ENCODE measurements at places on chromosomes 3 and 15. TPM values are rescaled to one million over a fixed set of nuclear protein-coding genes. Genes with fewer than 3 reads are reported as not detected.

The REC114 gene
- total RNA-seq: not detected

The ACP3 gene
- 0.39 TPM for total RNA-seq

The MUSTN1 gene
- 5.1 TPM for total RNA-seq

The CPLX3 gene
- not detected for total RNA-seq

The MNS1 gene
- total RNA-seq: not detected

DNA sequence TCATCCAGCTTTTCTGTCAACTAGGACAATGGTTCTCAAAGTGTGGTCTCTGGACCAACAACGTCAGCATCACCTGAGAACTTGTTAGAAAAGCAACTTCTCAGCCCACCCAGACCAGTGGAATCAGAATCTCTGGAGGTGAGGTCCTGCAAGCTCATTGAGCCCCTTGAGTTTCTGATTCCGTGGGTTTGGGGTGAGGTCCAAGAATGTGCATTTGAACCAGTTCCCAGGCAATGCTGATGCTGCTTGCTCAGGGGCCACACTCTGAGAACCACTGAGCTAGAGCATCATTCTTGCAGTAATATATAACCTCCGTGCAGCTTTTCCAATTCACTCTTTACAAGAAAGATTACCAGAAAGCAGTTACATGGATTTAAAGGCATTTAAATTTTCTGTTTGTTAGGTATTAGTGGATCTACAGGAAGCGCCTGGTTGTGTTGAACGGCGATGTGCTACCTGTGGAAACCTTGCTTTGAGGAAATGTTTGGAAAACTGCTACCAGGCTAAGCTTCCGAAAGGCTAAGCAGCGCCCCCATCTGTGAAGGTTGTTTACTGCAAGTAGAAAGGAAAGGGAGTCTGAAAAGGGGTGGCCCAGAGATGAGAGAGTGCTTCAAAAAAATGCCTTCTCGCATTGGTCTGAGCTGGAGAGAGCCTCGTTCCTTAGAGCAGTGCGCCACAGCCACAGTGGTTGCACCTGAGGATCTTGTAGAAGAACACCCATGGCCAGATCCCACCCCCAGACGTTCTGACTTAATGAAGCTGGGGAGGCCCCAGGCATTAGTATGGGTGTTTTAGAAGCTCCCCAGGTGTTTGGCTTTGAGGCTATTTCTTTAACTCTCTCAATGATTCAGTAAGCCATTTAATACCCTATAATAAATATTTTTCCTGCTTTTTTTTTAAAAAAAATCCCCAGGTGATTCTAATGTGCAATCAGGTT lies 50.0 kb downstream of the RLBP1 start:
- H3K4me1 ChIP-seq: no peaks in the 10 kb centered on the region
- no peaks in the 10 kb centered on the region for H3K36me3 ChIP-seq
- H3K27ac ChIP-seq: no peak overlapping the region
- no peaks in the 10 kb centered on the region for H3K27me3 ChIP-seq
- H3K4me3 ChIP-seq: no peak overlapping the region

GRCh38 chr3:70994644-70995043 lies 588.9 kb downstream of the FOXP1 start:
- peaks cover 81% of the 10 kb centered on the region for H3K36me3 ChIP-seq
- H3K4me1 ChIP-seq: peaks cover 10% of the 10 kb centered on the region
- no peak for DNase-seq
- no peak overlapping the region for H3K27ac ChIP-seq
- no peaks in the 10 kb centered on the region for H3K27me3 ChIP-seq

- H3K27me3 ChIP-seq: no peaks in the 10 kb centered on the region
- no peak for DNase-seq
- H3K36me3 ChIP-seq: no peaks in the 10 kb centered on the region
- no peaks in the 10 kb centered on the region for H3K4me1 ChIP-seq
- no peak overlapping the region for H3K27ac ChIP-seq
Observed at GRCh38 chr3:852033-852432, 240.8 kb upstream of the CNTN6 start.

- DNase-seq: no peak
- no peak overlapping the region for H3K4me3 ChIP-seq
- no peaks in the 10 kb centered on the region for H3K4me1 ChIP-seq
- no peak overlapping the region for H3K27ac ChIP-seq
Observed at GRCh38 chr15:39248204-39248603, 332.7 kb upstream of the THBS1 start.
